Activated CD4-positive, alpha-beta T cell treated with anti-CD3 and anti-CD28 coated beads, Interleukin-2, amount 50 U/mL, for 24 hours (primary cell): ENCODE measurements at places on chromosomes 2 and 18.

GRCh38 chr18:48356909-48357631 lies 52.1 kb downstream of the ZBTB7C start:
- DNase-seq, result no peak

- no peak for DNase-seq
Measured at GRCh38 chr2:240964704-240965295, 33.6 kb upstream of the SNED1 start.

DNA sequence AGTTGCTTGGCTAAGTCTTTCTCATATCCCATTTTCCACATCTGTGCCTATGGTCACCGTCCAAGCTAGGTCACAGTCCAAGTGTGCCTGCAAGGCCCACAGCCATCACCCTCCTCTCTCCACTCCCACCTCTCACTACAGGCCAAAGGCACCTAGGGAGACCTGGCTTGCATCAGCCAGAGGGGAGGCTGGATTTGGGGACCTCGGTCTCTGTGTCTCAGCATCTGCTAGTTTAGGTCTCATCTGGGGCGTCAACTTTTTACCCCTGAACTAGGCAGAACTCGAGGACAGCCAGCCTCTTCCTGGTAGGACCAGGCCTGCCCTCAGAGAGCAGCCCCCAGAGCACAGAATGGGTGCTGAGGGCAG lies 217.1 kb downstream of the DYSF start:
- no peak for DNase-seq

DNA sequence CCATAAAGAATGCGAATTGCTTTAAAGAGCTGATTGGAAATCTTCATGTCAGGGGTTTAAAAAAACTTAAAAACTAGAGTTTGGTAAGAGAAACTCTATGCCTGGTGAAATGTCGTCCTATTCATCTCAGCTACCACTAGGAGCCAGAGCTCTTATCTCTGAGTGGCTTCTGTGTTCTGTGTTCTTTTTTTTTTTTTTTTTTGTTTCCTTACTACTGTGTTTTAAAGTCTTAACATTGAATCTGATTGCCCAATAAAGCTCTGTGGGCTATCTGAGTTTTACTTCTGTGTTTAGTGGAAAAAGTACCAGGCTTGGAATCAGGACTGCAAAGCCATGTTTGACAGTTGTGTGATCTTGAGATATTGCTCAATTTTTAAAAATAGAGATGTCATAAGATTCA lies 494.8 kb downstream of the RIT2 start:
- DNase-seq, result no peak

- DNase-seq, result no peak
Measured at GRCh38 chr2:120291401-120292311, 39.0 kb downstream of the RALB start.

GRCh38 chr2:139969323-139969722 lies 1189.1 kb upstream of the NXPH2 start:
- no peak for DNase-seq

DNA sequence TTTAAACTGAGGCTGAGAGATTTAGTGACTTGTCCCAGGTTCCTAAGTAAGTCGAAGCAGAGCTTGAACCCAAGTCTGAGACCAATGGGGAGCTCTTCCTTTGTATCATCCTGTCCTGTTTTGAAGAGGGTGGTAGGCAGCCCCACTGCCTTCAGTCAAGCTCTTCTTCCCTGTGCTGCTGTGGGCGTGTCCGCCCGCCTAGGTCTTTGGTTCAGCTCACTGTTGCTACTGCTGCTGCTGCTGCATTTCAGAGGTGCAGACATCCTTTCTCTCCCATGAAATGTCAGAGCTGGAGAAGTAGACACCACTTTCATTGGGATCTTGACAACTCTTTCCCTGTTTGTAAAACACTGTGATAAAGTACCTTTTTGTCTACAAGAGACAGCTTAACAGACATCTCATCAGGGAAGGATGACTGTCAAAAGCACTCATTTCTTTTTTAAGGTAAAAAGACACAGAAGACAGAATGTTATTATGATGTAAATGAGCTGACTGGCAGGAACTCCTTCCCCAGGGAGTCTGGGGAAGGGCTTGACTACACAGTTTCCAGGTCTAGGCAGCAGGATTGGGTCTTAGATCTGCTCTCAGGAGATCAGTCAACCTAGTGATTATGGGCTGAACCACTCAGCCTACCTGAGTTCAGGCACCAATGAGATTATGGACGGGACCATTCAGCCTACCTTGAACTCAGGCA lies 91.7 kb upstream of the TRIB2 start:
- no peak for DNase-seq

- DNase-seq, result no peak
Measured at GRCh38 chr2:181574321-181574720, 82.6 kb downstream of the CERKL start.

DNA sequence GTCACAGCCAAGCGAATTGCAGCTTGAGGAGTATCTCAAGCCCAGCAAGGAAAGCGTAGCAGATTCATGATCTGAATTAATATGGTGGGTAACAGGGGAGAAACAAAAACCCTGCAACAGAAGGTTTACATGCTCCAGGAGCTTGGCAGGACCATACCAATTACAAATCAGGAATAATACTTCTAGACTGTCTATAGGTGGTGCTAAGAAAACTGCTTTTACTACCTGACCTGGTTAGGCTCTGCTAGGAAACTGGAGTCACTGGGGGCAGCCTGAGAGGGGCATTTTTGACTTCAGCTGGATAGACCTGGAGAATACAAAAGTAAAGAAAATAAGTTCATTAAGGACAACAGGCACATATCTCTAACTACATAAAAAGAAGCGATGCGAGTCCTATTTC lies 24.6 kb upstream of the SPOPL start:
- no peak for DNase-seq

DNA sequence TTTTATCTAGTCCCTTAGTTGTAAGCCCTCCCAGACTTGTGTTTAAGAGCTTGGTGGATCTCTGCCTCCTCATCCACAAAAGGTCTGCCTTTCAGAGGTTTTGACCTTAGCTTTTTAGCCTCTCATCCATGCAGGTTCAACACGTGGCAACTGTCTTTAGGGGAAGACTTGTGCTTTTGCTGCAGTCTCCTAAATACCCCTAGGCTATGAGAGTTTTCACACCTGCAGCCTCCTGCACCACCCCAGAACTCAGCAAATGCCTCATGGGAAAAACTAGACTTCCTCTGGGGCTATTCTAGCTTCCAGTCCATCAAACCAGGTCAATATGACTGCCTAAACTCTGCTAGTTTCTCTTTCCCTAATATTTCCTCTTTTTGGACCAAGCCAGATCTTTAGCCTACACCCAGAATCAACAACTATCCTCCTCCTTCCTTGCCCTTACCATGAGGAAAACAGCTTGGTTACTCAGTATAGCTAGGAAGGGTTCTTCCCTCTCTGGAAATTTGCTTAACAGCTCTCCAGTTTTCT lies 132.3 kb upstream of the RIOK3 start:
- no peak for DNase-seq

GRCh38 chr2:54347622-54348021 lies 91.6 kb upstream of the TSPYL6 start:
- DNase-seq, result no peak

DNA sequence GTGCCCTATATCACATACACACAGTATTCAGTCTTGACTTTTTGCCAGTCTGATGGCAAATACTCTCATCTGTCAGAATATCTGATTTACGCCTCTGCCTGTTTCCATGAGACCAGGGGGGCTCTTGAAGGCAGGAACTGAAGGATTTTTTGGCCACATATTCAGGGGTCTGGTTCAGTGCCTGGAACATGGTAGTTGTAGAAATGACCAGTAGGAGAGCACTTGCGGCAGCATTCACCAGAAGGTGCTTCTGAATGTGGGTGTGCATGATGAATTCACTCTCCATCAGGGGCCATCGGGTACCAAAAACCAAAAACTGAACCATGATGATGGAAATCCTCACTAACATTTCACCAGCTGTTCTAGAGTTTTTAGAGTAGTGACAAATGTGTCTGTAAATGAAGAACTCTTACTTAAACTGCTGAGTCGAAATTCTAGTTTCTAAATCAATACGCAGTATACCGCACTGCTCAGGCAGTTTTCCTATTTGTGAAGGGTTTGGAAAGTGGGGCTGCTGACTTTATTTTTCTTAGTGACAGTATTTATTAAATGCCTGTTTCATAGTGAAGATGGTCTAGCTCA lies 54.6 kb downstream of the MERTK start:
- no peak for DNase-seq

DNA sequence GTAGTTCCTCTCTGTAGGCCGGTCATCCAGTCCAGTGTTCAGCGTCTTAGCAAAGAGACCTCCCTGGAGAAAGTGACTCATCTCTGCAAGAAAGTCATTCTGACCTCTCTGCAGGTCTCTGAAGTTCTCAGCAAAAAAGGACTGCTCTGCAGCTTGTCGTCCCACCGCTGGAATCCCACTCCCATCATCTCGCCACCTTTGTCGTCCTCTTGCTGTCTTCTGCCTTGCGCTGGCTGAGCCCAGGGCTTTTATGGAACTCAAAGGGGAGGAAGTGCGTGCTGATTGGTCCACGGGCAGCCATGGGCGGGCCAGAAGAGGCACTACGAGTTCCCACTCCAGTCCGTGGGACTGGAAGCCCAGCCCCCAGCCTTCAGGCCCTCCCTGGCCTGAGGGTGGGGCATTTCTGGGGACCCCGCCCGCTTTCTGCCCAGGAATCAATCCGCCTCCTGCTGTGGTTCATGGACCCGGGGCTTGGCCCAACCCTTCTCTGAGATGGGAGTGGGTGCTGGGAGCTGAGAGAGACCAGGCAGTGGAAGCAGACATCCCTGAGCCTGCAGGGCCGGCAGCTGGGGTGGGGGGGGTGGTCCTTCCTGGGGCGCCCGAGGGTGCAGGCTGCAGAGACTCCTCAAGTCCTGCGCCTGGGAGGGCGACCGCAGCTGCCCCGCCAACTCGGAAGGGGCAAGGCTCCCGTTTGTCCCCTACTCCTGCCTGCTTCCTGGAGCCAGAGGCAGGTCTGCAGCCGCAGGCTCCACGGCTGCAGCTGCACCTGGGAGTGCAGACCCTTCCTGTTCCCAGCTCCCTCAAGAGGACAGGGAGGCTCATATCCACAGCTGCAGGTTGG lies 660.7 kb upstream of the RAB6C start:
- DNase-seq, result no peak

GRCh38 chr2:170953941-170954340 lies 24.9 kb downstream of the GORASP2 start:
- no peak for DNase-seq

- no peak for DNase-seq
Measured at GRCh38 chr18:49081511-49082155, 130.9 kb upstream of the SMAD7 start.

GRCh38 chr2:1972422-1972821 lies 228.1 kb upstream of the PXDN start:
- no peak for DNase-seq

GRCh38 chr2:238433941-238434845 lies 7.5 kb downstream of the ASB1 start:
- DNase-seq, result no peak

DNA sequence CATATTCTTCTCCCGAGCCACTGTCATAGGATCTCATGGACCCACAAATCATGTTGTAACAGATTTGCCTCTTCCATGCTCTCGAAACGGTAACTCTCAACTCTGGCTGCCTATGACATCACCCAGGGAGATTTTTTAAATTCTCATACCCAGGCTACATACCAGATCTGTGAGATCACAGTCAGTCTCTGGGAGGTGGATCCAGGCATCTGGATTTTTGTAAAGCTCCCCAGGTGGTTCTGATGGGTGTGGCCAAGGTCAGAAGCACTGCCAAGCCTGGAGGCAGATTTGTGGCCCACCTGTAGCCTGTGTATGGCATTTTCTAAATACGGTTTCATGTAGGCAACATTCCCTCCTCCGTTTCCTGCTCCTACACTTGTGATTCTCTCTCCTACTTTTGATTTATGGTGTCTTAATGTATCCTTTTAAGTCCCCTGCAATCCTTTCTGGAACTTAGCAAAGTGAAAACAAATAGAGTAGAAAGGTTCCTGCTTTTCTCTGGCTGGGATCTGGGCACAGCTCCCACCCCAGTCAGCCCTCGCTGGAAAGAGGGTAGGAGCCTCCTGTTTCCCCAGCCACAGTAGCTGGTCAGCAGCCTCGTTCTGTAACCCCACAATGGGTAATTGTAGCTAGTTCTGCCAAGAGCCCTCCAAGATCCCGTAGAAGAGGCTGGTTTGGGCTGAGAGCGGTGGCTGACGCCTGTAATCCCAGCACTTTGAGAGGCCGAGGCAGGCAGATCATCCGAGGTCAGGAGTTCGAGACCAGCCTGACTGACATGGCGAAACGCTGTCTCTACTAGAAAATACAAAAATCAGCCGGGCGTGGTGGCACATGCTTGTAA lies 96.2 kb downstream of the KLHL29 start:
- no peak for DNase-seq

DNA sequence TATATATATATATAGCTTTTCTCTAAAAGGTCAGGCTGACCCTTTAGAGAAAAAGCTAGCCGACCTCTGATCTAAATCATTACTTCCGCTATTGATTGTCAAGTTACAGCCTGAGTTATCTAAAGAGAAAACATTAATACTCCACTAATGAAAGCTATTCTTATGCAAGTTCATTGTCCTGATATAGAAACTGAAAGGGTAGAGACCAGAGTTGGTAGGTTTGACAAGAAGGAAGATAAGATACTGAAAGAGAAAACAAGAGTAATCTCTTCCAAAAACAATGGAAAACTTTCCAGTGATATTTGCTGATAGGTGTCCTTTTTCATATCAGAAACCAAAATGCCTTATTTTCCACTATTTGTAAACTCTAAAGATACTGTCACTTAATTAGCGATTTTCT lies 62.8 kb upstream of the SLC39A10 start:
- no peak for DNase-seq

DNA sequence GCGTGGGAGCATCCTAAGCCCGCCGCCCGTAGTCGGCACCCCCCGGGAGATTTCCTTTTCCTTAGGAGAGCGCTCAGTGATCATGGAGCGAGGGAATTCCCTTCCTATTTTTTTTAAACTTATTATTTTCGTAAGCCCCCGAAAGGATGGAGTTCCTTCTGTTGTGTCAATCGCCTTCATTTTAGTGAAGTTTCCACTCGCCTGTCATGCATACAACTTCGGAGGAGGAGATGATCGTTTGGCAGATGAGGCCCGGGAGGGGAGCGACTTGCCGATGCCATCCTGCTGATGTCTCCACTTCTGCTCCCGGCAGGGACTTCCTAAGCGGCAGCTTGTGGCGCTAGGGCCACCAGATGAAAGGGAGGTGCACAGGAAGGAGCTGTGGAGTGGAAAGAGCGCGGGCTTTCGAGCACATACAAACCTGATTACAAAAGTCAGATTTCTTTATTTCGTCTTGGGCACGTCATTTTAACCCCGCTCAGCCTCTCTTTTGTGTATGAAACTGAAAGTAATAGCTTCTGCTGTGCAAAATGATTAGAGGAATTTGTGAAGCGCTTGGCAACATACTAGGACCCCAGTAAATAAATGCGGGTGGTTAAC lies at the start of gene ADGRF3:
TSS of gene ADGRF3 (minus strand) at position 336 of the 600 bp plus-strand sequence. CDS start 555 bp downstream, outside the sequence.
- peak; percentile 32 for DNase-seq
